ENCODE measurements at places on chromosomes 3 and 15.

DNA sequence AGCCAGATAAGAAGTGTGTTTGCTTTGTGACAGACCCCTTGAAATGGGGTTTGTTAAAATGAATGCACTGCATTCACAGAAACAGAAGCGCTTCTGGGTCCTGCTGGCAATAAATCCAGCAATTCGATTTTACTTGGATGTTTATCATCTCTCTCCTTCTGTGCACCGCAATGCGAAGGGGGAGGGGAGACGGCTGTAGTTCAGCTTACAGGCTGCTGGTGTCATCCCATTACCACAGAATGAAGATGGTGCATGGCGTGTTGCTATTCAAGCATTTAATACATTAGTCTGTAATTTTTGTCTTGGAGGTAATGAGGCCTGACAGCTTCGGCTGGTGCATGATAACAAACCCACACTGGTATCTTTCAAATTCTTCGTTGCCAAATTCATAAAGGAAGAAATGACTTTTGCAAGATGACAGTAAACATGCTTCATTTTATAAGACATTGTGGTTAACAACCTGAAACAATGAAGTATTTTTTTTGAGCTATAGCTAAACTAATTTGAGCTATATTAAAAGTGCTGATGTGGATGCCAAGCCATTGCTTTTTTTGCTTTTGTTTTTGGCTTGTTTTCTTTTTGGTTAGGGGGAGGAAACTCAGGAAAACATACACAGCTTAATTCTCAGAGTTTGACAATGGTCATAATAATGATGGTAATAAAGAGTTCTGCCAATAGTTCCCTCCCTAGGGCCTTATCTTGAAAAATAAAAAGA, 418.3 kb downstream of the OTOL1 start:
- DNase-seq, result no peak

DNA sequence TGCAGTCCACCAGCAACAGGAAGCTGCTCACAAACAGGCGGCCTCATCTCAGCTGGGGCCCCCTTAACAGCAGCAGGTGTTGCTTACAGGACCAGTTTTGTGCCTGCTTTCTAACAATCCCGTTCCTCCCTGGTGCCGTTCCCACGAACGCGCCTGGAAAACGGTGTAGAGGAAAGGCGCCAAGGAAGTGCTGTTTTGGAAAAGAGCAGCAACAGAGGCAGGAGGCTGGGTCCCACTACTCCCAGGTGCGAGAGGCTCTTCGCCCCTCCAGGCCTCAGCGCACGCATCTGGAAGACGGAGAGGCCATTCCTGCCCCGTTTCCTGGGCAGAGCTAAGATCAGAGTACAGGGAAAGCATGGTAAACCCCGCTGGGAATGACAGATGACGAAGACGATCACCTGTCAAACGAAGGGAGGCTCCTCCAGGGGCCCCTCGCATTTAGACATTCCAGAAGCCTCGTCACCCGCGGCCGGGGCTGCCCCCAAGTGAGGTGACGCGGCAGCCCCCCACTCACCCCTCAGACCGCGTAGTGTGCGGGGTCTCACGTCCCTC, 603 bp downstream of the SCAPER start:
- no peak for DNase-seq

- no peak for DNase-seq
These were observed 2.3 kb upstream of the HMCES start for GRCh38 chr3:129276385-129276784.

GRCh38 chr3:61793056-61793455, 231.7 kb downstream of the PTPRG start:
- no peak for DNase-seq

- no peak for DNase-seq
These were observed 185.3 kb upstream of the FEZF2 start for GRCh38 chr3:62558549-62559112.

GRCh38 chr15:69164807-69165636, 4.6 kb downstream of the GLCE start:
- DNase-seq, result no peak

DNA sequence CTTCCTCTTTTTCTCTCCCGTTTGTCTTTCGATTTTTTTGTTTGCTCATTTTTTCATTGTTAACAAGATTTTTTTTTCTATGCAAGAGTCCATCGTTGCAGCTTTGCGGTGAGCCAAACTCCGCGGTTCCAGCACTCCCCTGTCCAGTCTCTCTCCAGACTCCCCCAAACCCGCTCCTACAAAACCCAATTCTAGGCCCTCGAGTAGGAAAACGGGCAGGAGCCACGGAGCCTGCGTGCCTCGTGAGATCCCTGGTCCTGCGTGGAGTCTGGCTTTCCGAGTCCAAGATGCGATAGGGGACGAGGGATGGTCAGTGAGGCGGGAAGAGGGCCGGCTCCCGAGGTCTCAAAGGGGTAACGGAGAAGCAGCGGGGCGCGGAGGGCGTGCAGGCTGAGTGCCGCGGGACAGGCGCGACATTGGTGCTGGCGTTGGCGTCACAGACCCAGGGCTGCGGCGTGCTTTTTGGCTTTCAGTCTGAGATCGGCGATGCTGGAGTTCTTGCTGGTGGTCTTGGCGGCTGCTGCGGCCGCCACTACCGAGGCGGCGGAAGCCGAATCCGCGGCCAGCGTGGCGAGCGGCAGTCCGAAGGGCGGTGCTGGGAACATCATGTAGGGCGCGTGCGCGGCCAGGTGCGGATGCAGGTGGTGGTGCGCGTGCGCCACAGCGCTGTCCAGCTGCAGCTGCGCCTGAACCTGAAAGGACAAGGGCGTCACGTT, 8.5 kb downstream of the SHOX2 start:
- no peak for DNase-seq

All from glomerular endothelial cell (primary cell).